ENCODE measurements at places on chromosomes 13 and 19.

GRCh38 chr19:34254046-34254697, at the start of gene GARRE1:
GARRE1 (plus strand) TSS chr19:34254554; CDS start chr19:34300474, 45,920 bp downstream.
- peak within 1 kb of the TSS; percentile 92 for H3K4me3 ChIP-seq
- DNase-seq = peak; percentile 90
- peaks cover 17% of the 10 kb centered on the region for H3K4me1 ChIP-seq
- no peaks in the 10 kb centered on the region for H3K36me3 ChIP-seq
- peak within 1 kb of the TSS; percentile 97 for H3K27ac ChIP-seq

- no peak overlapping the region for H3K27ac ChIP-seq
- peaks cover 2% of the 10 kb centered on the region for H3K27me3 ChIP-seq
- no peak overlapping the region for H3K4me3 ChIP-seq
Observed at GRCh38 chr19:54014920-54015560, 23.6 kb downstream of the CACNG6 start.

DNA sequence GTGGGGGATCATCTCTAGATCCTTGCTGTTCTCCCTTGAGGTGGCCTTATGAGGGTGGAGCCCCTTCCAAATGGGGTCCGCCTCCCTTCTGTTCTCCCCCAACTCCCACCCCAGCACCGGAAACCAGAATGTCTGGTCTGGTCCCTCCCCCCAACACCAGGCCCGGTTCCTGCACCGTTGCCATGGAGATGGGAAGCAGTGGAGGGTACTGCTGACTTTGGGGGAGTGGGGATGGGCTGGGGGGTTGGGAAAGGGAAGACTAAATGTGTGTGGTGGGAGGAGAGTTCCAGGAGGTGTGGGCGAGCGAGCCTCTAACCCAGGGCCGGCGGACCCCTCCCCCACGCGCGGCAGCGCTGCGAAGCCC, 1.7 kb downstream of the SHANK1 start:
- no peak overlapping the region for H3K4me3 ChIP-seq
- H3K27me3 ChIP-seq = peaks cover 57% of the 10 kb centered on the region
- H3K36me3 ChIP-seq = no peaks in the 10 kb centered on the region
- no peak overlapping the region for H3K27ac ChIP-seq
- no peak for DNase-seq
- H3K4me1 ChIP-seq = peaks cover 18% of the 10 kb centered on the region

GRCh38 chr19:21922276-21922675, 86.3 kb upstream of the ZNF43 start:
- no peak overlapping the region for H3K4me3 ChIP-seq
- no peaks in the 10 kb centered on the region for H3K4me1 ChIP-seq
- no peak overlapping the region for H3K27ac ChIP-seq
- no peaks in the 10 kb centered on the region for H3K27me3 ChIP-seq
- H3K36me3 ChIP-seq = no peaks in the 10 kb centered on the region

DNA sequence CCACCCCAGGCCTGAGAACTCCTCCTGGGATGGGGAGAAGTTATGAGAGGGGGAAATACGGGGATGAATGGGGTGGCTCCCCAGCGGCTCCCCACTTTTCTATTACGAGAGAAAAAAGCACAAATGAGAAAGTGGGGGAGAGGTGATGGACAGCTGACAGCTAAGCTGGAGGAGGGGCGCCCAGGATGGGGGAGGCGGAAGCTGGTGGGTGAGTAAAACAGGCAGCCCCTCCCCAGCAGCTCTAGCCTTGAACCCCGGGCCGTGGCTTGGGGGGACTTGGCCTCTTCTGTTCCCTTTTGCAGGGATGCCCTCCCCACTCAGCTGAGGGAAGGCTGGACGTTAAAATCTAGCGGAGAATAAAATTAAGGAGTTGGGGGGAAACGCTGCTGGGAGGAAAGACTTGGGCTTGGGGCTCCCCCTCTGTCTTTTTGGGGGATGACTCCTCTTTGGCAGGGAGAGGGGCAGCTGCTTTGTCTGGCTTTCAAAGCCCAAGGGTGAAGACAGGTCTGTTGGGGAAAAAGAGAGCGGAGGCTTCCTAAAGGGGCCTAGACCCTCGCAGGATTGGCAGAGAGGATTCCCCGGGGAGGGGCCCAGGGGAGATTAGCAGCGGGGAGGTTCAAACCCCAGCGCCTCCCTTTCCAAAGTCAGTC, 1.4 kb upstream of the SAMD1 start:
- DNase-seq = peak; percentile 64
- peaks cover 37% of the 10 kb centered on the region for H3K36me3 ChIP-seq
- no peaks in the 10 kb centered on the region for H3K27me3 ChIP-seq
- peak overlapping the region; percentile 96 for H3K27ac ChIP-seq
- H3K4me3 ChIP-seq = peak overlapping the region; percentile 93

DNA sequence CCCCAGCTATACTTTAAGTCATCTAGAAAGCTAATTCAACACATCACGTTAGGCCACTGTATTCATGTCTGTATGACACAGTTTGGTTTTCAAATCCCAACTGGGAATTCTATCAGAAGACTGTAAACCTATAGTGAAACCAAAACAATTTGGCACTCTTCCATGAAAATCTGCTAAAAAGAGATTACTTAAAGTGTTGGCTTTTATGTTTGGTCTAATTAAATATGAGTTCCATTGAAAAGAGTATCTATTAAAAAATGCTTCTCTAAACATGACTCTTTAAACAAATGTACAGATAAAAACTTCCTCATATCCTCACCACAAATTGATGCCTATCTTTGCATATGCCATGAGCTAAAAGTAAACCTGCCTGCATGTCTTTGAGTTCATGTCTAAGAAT, 25.4 kb downstream of the PCDH9 start:
- H3K27ac ChIP-seq = no peak overlapping the region
- H3K4me1 ChIP-seq = no peaks in the 10 kb centered on the region
- no peak overlapping the region for H3K4me3 ChIP-seq
- DNase-seq = no peak

- H3K4me1 ChIP-seq = no peaks in the 10 kb centered on the region
- H3K4me3 ChIP-seq = no peak overlapping the region
- DNase-seq = no peak
- H3K36me3 ChIP-seq = no peaks in the 10 kb centered on the region
- H3K27me3 ChIP-seq = no peaks in the 10 kb centered on the region
- no peak overlapping the region for H3K27ac ChIP-seq
Observed at GRCh38 chr13:111860231-111860552, 206.8 kb upstream of the SOX1 start.

- DNase-seq = no peak
- H3K4me1 ChIP-seq = peaks cover 26% of the 10 kb centered on the region
- no peak overlapping the region for H3K27ac ChIP-seq
Observed at GRCh38 chr19:41929536-41930071, 1.4 kb upstream of the ERFL start.

DNA sequence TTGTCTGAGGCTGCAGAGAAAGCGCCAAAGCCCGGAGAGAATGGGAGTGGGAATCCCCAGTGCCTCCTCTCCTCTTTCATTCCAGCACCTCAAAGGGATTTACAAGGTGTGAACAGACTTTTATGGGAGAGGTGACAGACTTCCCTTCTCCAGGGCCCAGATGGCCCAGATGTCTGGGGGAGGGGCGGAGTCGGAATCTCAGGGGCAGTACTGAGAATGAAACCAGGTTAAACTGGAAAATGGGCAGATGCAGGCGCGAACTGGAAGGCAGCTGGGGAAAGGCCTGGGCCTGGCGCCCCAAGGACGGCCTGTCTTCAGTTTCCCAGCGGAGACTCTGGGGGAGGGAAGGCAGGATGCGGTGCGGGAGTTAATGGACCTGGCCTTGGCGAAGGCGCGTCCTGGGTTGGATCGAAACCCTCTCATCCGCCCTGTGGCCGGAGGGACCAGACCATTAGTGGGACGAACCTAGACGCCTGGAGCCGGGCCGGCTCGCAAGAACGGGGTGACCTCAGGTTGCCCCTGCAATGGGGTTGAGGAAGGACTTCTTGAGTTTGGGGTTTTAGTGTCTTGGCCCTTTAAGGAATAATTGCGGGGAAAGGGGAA, 592 bp upstream of the TRIP10 start:
- peak overlapping the region; percentile 98 for H3K4me3 ChIP-seq
- H3K36me3 ChIP-seq = peaks cover 29% of the 10 kb centered on the region
- peaks cover 38% of the 10 kb centered on the region for H3K4me1 ChIP-seq

- H3K27me3 ChIP-seq = peaks cover 38% of the 10 kb centered on the region
- H3K27ac ChIP-seq = no peak overlapping the region
Observed at GRCh38 chr13:113756441-113757097, 2.5 kb upstream of the TMEM255B start.

DNA sequence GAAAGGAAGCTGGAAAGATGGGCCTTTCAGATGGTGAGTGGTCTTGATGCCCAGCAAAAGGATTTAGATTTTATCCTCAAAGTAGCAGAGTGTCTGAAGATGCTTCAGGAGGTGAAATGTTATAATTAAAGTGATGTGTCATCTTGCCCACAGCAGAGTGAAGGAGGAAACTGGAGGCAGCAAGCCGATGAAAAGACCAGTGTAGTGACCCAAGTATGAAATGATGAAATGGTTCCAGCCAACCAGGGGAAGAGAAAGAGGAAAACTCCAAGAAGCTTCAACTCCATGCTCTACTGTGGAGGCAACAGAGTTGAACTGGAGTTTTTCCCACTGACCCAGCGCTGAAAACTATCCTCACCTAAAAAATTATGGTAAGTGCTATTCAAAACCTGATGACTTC, 66.7 kb downstream of the FOXO1 start:
- no peaks in the 10 kb centered on the region for H3K27me3 ChIP-seq
- peaks cover 17% of the 10 kb centered on the region for H3K36me3 ChIP-seq
- peak overlapping the region; percentile 75 for H3K27ac ChIP-seq
- H3K4me1 ChIP-seq = peaks cover 76% of the 10 kb centered on the region

DNA sequence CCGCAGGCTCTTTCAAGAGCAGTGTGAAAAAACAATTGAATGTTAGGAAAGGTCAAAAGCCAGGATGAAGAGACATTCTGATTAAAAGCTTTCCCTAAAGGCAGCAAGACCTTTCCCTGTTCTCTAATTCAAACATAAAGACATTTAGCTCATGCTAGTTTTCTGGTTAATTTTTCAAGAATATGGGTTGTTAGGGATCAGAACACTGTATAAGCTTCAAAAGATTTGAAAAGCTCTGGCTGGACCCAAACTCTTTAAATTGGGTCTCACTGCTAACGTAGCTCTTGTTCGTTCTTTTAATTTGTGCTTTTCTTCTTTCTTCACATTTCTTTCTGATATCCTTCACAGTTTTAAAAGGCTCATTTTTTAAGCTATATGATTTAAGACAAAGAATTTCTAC, 877.0 kb downstream of the EFNB2 start:
- no peaks in the 10 kb centered on the region for H3K36me3 ChIP-seq
- H3K4me1 ChIP-seq = no peaks in the 10 kb centered on the region
- H3K27me3 ChIP-seq = no peaks in the 10 kb centered on the region
- no peak overlapping the region for H3K4me3 ChIP-seq
- DNase-seq = no peak

DNA sequence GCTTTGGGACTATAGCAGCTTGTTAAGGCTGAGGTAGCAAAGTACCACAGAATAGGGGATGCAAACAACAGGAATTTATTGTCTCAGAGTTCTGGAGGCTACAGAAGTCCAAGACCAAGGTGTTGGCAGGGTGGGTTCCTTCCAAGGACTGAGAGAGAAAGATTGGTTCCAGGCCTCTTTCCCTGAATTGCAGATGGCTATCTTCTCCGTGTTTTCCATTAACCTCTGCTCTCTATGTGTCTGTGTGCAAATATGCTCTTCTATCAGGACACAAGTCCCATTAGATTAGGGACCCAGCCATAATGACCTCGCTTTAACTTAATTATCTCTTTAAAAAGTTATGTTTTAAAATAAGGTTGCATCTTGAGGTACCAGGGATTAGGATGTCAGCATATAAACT, 1732.9 kb upstream of the SLC10A2 start:
- no peak overlapping the region for H3K27ac ChIP-seq
- H3K4me3 ChIP-seq = no peak overlapping the region

GRCh38 chr19:14058182-14059092, 3.4 kb downstream of the PALM3 start:
- peaks cover 14% of the 10 kb centered on the region for H3K4me1 ChIP-seq
- H3K36me3 ChIP-seq = no peaks in the 10 kb centered on the region
- peak overlapping the region; percentile 8 for H3K4me3 ChIP-seq
- DNase-seq = no peak

DNA sequence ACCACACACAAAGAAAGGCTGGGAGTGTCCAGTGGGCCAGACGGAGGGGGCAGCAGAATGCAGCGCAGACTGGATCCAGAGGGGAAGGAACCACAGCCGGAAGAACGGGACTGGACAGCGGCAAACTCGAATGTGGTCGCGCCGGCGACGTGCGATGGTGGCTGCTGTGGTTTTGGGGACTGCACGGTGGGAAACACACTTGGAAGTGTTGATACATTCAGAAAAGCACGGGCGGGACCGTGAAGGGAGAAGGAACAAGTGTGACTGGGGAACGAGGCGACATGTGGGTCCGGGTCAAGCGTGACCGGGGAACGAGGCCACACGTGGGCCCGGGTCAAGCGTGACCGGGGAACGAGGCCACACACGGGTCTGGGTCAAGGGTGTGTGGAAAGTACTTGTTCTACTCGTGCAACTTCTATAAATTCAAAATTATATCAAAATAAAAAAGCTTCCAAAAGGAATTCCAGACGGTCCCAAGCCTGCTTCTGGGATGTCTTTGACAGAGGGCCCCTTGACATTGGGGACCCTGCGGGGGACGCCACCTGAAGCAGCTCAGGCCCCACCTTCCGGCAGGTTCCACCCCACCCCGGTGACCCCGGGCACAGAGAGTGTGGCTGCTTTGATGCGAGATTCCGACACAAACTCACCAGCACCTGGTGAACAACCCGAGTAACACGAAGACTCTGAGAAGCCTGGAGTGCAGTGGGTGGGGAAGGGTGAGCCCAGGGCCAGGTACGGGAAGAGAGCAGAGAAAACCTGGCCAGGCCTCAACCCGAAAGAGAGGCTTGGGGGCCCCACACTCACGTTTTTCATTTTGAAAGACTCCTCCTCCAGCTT, 25.1 kb upstream of the C13orf46 start:
- no peak overlapping the region for H3K27ac ChIP-seq
- DNase-seq = no peak
- peaks cover 2% of the 10 kb centered on the region for H3K36me3 ChIP-seq
- no peak overlapping the region for H3K4me3 ChIP-seq
- H3K27me3 ChIP-seq = no peaks in the 10 kb centered on the region

GRCh38 chr13:49936968-49937273, 781 bp upstream of the SPRYD7 start:
- no peak for DNase-seq
- peak overlapping the region; percentile 30 for H3K27ac ChIP-seq
- peaks cover 15% of the 10 kb centered on the region for H3K4me1 ChIP-seq
- no peaks in the 10 kb centered on the region for H3K36me3 ChIP-seq
- peaks cover 5% of the 10 kb centered on the region for H3K27me3 ChIP-seq
- peak overlapping the region; percentile 91 for H3K4me3 ChIP-seq
